ENCODE measurements at places on chromosomes 1 and 21.

DNA sequence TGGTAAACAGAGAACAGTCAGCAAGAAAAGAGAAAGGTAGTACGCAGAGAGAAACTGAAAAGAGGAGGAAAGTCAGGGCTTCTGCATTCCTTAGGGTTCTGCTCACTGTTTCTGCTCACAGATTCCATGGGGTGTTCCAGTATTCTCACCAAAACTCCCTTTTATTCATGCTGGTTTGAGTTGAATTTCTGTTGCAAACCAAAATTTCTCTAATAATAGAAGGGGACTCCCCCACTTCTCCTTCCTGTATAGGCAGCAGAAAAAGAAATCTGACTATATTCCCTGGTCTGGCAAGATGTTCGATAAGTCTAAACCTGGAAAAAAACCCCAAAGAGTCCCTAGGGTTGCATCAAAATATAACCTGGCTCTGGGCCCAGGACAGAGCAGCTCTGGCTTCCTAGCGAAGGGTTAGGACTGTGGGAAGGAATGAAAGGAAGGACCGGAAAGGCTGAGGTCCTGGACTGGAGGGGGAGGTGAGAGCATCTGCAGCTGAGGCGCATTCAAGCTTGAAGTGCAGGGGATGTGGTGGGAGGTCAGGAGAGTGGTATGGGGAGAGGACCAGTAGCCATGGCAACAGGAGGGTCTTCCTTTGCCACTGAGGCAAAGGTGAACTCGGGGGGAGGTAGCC lies 18.8 kb upstream of the RGS16 start:
- DNase-seq, result no peak

- no peak for DNase-seq
Measured at GRCh38 chr1:64403331-64403730, 66.6 kb upstream of the CACHD1 start.

- DNase-seq, result peak; percentile 98
Measured at GRCh38 chr1:6784560-6785317, 515 bp upstream of the CAMTA1 start.

DNA sequence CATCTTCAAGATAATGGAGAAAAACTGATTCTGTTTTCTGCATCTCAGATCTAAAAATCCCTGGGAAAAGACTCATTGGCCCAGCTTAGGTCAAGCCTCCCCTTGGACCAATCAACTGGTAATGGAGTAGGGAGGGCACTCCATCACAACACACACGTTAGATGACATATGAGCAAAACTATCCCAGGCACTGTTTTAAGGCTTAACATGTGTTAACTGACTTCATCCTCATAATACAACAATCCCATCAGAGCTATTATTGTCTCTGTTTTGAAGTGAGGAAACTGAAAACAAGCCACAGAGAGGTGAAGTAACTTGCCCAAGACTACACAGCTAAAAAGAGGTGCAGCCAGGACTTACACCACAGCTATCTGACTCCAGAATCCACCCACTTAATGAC lies 14.7 kb upstream of the CITED4 start:
- DNase-seq, result no peak

DNA sequence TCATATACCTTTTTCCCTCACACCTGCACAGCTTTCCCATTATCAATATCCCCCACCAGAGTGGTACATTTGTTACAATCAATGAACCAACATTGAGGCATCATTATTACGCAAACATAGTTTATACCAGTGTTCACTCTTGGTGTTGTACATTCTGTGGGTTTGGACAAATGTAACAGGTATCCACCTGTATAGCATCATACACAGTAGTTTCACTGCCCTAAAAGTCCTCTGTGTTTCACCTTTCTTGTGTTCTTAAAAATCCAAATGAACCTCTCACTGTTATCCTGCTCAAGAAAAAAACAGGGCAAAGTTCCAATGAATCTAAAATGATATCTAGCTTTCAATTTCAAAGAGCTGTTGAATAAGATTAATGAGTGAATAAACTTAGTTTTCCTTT lies 45.9 kb upstream of the NR5A2 start:
- no peak for DNase-seq

DNA sequence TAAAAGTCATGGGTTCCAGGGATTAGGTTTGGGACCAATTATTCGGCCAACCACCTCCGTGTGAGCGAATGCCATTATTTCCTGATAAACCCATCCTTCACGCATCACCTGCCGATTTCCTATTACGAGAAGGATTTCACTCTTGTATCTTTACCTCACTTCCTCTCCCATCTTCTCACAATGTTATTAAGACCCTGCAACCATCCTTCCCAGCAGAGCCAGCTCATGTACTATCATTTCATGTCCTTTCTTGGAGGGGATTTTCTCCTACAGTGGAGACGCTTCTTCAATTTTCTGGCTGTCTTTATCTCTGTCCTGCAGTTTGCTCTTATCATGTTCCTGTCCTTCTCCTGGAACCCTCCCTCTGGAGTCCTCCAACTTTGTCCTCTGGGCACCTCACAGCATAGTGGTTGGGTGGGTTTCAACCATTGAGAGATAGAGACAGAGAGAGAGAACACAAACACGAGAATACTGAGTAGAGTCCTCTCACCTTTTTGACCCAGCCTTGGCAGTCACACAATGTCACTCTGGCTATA lies 192.2 kb downstream of the DYRK1A start:
- no peak for DNase-seq
